ENCODE measurements at places on chromosomes 6 and 20.

- DNase-seq, result no peak
These were observed 194.0 kb upstream of the KCNK16 start for GRCh38 chr6:39516471-39516870.

GRCh38 chr20:37863289-37863688 lies 39.6 kb upstream of the VSTM2L start:
- no peak for DNase-seq

DNA sequence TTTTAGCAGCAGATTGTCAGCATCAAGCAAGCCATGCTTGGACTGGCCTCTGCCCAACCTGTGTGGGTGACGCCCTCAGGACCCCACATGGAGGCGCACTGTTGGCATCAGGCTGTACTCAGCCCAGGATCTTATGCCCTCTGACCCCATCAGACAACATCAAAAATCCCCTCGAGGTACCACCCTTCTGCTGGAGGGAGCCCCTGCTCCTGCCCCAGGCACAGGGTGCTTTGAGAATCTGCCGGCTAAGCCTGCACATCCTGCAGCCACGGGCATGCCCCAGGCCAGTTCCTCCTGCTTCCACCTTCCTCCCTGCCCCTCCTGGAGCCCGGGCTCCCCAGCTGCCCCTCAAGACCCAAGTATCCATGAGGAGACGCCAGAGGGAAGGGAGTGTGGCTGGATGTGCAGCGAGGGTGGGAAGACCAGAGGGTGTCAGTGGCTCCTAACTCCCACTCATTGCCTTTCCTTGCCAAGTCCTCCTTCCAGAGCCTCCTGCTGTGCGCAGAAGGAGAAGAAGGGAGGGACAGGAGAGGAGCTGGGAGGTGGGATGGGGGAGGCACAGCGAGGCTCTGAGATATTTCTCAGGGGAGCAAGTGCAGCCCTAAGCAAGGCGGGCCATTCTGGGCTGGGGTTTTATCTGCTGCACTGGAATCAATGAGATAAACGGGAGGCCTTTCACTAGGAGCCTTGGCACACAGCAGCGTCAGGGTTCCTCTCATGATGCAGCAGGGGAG lies 77.4 kb upstream of the CST7 start:
- no peak for DNase-seq

- DNase-seq, result no peak
These were observed 155.3 kb downstream of the MTFR2 start for GRCh38 chr6:136094812-136095211.

DNA sequence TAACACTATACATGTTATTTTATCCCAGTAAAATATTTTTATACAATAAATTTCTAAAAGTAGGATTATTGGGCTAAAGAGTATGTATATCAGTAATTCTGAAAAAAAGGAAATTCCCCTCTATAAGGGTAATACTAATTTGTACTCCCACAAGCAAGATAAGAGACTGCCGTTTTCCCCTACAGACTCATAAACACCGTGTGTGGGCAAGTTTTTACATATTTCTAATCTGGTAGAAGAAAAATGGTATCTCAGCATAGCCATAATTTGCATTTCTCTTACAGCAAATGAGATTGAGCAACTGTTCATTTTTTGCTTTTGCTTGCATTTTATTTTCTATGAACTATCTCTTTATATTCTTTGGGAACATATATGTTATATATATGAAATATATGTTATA lies 26.0 kb upstream of the MYMX start:
- DNase-seq, result no peak

DNA sequence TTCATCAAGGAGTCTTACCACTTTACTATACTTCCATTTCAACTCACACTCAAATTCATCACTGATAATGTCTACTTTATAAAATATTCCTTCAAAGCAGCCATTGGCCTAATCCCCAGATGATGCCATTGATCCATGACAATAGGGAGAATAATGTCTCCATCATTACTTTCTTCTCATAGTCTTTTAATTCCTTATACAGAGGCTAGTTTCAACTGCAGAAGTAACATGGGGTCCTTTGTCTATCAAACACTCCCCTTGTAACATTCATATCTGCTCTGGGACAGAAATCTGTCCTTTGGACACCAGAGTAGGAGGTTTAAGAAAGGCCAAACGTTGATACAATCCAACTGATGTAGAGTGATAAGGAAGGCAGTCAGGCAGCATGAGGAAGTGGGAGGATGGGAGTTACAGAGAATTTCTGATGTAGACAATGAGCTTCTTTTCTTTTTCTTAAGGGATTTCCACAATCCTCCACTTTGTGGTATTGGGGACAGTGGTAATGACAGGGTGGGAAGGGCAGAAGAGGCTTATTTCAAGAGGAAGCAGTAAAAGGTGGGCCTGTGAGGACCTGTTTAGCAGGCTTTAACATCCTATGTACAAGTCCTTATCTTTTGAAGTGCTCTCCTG lies 18.9 kb upstream of the HLA-DOA start:
- DNase-seq, result no peak

- DNase-seq, result no peak
These were observed 21.0 kb upstream of the AVP start for GRCh38 chr20:3105256-3106137.

GRCh38 chr6:116057766-116058165 lies 2.9 kb downstream of the FRK start:
- DNase-seq, result no peak

- peak; percentile 75 for DNase-seq
These were observed 70.7 kb upstream of the PRSS16 start for GRCh38 chr6:27176523-27177484.

DNA sequence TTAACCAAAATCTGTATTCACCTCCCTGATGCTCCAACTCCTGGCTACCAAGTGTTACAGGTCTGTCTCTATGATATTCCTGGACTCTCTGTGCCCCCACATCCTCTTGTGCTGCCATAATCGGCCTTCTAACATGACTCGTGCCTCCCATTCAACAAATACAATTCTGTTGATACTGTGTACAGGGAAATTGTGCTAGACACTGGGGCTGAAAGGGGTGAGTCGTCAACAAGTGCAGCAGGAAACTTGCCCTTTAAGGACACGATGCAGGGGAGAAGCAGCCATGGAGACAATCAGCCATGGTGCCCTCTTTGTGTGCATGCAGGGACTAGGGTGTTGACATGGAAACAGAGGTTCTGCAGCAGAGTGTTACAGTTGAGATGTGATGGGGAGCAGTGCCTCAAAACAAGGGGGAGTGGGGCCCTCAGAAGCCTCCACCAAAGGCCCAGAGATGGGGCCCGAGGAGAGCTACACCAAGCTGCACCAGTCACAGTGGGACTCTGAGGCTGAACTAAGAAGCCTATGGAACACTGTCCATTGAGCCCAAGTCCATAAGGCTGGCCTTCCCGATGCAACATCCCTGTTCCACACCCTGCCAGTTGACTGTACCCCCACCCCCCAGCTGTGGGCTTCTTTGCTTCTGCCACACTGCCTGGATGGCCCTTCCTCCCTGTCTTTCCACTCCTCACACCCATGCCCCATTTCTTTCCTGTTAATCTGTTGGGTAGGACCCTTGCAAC lies 3.1 kb downstream of the PCED1A start:
- no peak for DNase-seq

DNA sequence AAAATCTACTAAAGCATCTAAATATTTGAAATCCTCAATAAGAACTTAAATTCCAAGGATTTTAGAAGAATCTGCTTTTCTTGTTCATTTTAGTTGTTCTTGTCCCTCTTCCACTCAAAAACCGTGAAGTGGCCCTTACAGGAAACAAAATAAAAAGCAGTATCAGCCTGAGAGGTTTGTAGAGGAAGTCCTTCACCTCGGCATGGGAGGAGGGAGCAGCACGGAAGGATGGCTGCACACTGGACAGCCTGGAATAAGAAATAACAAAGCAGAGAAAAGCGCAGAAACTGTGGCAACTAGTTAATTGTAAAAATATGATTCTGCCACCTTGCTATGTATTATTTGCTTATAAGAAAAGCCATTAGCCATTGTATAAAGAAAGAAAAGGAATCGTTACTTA lies 46.1 kb downstream of the RALGAPA2 start:
- no peak for DNase-seq

GRCh38 chr6:3592371-3592941 lies 135.6 kb upstream of the SLC22A23 start:
- no peak for DNase-seq

DNA sequence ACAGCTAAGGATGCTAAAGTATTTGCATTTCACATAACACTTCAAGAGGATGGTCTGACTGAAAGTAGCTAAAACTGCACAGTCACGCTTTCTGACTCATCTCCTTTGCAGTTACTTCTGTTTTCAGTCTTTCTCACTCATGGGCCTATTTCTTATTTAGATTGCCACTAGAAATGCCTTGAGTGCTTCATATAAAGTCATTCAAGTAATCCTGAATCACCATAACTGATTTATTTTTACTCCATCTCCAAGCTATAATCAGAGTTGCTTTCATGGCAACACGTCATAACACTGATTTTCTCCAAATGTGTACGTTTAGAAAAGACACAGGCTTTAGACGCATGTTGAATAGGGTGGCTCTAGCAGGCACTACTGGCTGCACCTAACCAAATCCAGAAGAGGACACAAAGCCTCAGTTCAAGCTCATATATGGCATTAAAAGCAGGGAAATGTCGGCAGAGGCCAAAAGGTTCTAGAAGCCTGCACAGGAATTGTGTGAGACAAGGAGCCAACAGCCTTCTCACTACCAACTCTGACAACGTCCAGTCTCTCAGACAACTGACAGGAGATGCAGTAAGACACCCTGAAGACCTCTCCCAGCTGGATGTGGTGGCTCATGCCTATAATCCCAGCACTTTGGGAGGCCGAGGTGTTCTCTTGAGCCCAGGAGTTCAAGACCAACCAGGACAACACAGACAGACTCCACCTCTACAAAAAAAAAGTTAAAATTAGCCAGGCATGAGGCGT lies 64.1 kb upstream of the BEND6 start:
- DNase-seq, result no peak

DNA sequence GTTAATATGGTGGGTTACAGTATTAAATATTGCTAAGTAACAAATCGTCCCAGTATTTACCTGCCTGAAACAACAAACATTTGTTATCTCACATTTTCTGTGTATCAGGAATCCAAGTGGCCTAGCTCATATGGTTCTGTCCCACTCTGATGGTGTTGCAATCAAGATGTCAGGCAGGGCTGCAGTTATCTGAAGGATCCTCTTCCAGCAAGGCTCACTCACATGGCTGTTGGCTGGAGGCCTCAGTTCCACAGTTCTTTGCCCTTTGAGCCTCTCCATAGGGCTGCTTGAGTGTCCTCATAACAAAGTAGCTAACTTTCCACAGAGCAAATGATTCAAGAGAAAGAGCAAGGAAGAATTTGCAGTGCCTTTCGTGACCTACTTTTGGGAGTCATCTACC lies 17.7 kb downstream of the RAB22A start:
- no peak for DNase-seq

GRCh38 chr20:1374246-1374645 lies 18.6 kb downstream of the FKBP1A start:
- DNase-seq, result no peak

- DNase-seq, result no peak
These were observed 669.3 kb upstream of the GJE1 start for GRCh38 chr6:141463237-141463977.

DNA sequence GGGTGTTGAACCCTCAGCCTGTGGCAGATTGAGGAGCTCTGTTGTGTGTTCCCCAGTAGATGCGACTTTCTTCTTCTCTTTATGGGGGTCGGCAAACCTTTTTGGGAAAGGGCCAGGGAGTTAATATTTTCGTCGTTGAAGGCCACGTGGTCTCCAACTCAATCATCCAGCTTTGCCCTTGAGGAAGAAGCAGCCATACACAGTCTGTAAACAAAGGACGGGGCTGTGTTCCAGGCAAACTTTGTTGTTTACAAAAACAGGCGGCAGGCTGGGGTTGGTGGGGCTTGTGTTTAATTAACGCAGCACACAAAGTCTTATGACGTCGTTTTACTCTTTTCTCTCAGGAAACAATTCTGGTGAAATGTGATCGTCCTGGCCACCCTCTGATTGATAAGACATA lies 20.2 kb downstream of the KIF25 start:
- DNase-seq, result no peak

DNA sequence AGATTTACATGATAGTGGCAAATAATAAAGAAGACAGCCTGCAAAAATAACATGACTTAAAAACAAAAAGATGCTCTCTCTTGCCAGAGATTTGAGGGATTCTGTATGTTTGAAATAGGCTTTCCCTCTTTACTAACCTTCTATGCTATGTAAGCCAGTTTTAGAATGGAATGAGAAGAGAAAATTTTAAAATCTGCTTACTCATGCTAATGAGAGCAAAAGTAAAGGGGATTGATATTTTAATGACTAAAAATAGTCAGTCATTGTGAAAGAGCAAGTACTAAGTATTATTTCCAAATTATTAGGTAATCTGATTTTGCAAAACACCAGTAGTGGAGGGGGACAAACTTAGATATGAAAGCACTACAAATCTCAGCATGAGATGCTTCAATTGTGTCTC lies 563.3 kb upstream of the ADGRB3 start:
- DNase-seq, result no peak

DNA sequence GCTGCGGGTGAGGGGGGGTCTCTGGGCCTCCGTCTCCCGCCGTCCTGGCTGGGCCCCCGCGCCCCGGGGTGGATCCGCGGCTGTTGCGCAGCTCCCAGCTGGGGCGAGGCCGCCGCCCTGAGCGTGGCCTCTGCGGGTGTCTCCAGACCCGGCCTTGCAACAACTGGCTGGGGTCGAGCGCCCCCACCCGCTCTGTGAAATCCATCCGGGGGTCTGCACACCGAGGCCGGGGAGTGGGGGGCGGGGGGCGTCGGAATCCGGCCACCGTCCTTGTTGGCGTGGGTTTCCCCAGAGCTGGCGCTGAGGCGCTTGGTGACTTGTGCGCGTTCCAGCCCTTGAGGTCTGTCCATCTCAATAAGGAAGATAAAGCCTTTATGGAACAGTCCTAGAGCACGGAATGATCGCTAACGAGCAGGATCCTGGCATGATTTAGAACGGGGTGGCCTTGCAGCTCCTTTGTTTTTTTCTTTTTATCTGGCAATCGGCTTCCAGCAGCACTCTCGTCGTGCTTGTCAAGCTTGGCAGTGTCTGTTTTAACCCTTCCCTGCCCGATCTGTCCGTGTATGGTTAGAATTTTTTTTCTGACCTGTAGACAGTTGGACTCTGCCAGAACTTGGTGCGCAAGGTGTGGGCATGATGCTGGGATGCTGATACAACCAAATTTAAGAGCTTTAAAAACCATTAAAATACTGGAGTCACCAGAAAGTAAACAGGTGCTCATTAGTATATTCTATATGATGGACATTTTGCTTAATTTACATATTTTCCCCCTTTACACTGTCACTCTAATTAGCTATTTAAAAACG lies 675 bp downstream of the DSTN start:
- no peak for DNase-seq

GRCh38 chr6:159772196-159772595 lies 10.4 kb downstream of the ACAT2 start:
- no peak for DNase-seq

- no peak for DNase-seq
These were observed 176.1 kb downstream of the ID4 start for GRCh38 chr6:20013066-20013861.

Measured in CD4-positive, alpha-beta T cell treated with Interleukin-15 for 4 hours (primary cell).